Activated CD4-positive, alpha-beta T cell treated with anti-CD3 and anti-CD28 coated beads, Interleukin-2, amount 50 U/mL, for 48 hours (primary cell): ENCODE measurements at places on chromosomes 3 and 15.

GRCh38 chr15:61064651-61065050 lies 164.5 kb downstream of the RORA start:
- DNase-seq: no peak

DNA sequence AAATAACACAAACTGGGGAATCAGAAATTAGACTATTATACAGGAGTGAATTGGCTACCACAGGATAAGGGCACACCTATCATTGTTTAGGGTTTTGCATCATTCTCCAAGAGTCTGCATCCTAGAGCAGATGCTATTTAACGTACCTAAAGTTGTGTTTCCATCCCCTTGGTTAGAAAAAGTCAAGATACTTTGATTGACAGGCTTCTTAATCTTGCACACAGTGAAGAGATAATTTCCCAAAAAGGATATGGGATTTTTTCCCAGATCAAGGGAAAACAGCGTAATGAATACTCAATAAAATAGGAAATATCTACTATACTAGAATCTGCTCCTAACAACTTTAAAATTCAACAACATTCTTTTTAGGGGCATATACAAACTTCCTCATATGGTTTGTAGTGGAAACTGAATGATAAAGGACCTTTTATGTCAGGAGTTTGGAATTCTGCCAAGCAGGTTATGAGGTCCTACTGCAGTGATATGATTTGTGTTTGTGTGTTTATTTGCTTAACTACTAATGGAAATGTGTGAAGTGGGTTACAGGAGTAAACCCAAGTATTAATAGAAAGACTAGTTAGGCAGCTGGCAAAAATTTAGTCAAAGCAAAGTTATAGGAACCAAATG lies 124.1 kb upstream of the MME start:
- no peak for DNase-seq

- no peak for DNase-seq
Measured at GRCh38 chr15:73436613-73437012, 6.4 kb upstream of the REC114 start.

DNA sequence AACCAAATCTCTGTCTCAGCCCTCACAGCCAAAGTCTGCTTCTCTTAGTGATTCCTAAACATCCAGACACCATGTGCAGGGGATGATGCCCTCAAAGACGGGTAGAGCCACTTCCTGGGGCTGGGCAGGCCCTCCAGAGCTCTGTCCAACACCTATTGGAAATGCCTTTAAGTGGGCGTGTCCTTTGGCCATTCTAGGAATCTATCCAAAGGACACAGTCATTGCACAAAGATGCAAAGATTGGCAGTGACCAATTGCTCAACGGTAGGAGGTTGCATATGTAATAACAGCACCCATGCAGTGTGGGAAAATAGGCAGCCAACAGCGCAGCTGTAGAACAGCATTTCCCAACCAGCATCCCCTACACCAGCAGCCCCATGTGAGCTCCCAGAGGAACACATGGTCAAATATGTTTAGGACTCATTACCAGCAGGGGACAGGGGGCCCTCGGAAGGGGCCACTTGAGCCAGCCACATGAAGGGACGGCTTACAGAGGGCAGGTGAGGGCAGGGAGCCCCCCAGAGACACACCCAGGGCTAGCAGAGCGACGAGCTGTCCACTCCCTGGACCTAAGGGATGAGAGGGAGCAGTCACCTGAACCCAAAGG lies 142.8 kb upstream of the IQSEC1 start:
- no peak for DNase-seq

DNA sequence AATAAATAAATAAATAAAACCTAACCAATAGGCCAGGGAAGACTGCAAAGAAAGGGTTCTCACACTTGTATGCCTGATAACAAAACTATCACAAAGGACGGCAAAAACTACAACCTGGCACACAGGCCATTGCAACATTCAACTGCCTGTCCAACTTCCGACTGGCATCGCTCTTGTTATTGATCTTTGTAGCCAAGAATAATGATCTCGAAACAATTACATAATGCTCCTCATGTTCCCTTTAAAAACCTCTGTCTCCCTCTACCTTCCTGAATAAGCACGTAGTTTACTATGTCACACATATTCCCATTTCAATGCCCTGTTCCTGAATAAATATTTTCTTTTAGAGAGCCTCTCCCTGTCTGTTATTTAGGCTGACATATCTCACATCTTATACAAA lies 74.3 kb downstream of the B3GNT5 start:
- DNase-seq: no peak

GRCh38 chr3:39051649-39052561 lies at the start of the genes SCN11A and WDR48:
SCN11A (minus strand) TSS chr3:39051944; CDS start chr3:38950362, 101,582 bp downstream.
WDR48 (plus strand) TSS chr3:39052016; CDS start chr3:39052026, 10 bp downstream.
- peak; percentile 95 for DNase-seq

DNA sequence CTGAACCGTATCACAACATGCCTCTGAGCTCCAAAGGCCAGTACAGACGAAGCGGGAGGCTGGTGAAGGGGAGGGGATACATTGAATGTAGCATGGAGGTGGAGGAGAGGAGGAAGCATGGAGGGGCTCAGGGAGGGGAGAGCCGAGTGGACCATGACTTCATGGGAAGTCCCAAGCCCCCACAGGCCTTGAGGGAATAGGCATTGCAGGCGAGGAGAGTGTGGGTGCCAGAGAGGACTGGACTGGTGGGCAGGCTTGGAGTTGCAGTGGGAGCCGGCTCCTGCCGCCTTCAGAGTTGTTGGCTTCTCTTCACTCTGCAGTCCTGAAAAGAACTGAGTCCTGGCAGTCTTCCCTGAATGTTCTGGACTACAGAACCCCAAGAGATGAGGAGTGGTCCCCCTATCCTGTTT lies 3.3 kb upstream of the RNU6-1 start:
- DNase-seq: no peak

DNA sequence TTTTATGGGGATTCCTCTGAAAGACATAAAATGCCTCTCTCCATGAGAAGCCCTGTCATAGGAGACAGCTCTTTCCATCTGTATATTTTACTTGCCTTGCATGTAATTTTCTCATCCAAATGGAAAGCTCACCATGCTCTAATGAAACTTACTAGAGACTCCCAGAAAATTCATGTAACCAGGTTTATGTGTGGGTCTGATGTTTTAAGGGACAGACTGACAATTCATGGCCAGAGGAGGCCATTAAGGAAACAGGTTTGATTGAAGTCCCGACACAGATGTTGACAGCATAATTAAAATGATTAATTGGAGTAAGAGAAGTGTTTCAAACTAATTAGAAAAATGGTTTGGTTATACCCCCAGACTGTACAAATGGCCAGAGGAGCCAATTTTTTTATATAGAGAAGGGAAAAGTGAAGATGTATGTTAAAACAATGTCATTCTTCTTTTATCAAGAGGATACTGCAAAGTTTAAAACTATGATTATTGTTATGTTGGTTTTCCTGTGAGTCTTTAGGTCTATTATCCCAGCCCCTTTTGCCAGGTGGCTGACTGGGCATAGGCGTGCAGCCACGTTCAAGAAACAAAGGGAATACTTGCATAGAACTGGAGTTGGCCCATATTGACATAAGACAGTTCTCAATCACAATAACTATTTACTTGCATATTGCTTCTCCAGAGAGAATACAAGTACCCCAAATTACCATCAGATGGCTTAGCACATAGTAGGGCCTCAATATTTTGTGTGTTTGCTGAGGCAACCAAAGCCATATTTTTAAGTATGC lies 64.8 kb downstream of the RBMS3 start:
- DNase-seq: no peak

DNA sequence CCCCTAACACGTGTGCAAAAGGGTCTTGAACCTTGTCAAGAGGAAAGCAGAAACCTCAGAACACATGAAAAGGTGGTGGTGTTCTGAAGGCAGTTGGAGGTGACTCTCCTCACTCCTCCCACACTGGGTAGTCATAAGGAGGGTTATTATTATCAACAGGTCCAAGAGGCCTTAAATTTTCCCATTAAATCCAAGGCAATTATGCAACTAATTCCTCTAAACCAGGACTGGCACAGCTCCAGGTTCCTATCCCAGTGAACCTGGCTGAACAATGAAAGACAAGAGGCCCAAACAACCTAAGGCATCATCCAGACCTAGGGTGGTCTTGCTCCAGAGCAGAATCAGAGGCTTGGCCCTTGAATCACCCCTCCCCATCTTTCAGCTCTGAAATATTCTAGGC lies 15.0 kb downstream of the MYLK start:
- DNase-seq: no peak

- DNase-seq: no peak
Measured at GRCh38 chr15:66651913-66652642, 50.0 kb upstream of the SMAD6 start.

GRCh38 chr15:42890161-42890913 lies 30.2 kb downstream of the TTBK2 start:
- no peak for DNase-seq

DNA sequence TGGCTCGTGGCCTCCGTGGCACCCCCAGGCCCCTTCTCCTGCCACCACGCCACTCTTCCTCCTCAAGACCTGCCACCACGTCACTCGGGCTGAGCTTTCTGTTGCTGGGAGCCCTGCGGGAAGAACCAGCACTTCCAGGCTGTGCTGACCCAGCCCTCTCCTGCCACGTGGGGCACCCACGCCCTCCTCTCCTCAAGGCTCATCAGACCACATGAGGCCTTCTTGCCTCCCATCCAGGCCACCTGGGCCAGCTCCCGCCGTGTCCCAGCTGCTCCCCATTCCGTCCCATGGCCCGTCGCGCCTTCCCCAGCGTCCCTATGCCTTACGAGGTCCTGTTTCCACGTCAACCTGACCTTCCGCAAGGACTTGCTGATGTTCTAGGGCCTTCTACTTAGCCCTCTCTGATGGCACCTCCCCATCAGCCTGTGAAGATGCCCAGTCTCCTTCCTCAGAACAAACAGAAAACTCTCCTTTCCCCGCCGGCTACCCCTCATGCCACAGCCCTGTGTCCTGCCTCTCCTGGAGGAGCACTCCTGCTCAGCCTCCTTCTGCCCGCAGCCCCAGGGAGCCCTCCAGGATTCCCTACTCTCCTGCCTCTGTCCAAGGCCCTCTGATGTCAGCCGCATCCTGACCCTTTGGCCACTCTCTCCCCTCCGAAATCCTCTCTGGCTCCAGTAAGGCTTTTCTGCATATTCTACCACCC lies 71.1 kb upstream of the BLM start:
- DNase-seq: no peak

- DNase-seq: no peak
Measured at GRCh38 chr3:120013481-120013880, 80.8 kb downstream of the GSK3B start.

GRCh38 chr15:77091097-77091496 lies 20.2 kb upstream of the TSPAN3 start:
- DNase-seq: no peak

DNA sequence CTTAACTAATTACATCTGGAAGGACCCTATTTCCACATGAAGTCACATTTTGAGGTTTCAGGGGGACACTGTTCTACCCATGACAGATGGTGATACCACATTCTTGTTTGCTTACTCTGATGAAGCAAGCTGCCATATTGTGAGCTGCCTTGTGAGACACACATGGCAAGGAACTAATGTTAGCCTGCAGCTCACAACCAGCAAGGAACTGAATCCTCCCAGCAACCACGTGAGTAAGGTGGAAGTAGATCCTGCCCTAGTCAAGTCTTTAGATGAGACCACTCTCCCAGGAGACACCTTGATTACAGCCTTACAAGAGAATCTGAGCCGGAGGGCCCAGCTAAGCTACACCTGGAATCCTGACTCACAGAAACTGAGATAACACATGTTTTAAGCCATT lies 160.1 kb downstream of the PDE8A start:
- no peak for DNase-seq

- no peak for DNase-seq
Measured at GRCh38 chr3:149536429-149536828, 61.9 kb downstream of the TM4SF4 start.

DNA sequence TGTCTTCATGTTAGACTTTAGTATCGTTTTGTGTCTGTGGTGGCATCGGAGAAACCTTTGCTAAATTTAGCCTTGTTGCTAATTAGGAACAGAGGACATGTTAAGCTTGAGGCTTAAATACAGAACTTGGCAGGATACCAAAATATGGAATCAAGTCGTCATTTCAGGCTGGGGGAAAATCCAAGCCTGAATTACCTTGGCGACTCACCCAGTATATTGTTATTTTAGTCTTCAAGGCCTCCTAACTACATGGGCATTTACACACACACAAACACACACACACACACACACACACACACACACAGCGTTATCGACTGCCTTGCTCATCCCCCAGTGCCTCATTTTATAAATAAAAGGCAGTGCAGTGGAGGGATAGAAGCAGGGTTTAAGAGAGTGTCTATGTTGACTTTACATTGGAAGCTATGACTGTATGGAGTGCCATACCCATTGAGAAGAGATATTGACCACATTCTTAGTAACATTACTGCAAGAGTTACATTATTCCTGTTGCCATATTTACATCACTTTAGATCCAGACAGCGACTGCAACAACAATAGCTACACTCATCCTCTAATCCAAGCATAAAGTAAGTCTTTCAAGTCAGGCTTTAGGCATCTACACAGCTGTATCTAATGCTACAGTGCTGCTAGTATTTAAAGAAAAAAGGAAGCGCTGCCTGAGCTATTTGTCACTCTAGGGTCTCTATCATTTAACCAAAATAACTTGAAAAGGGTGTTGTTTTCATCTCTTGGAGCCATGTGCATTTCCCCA lies 210.8 kb upstream of the SEMA6D start:
- no peak for DNase-seq

- no peak for DNase-seq
Measured at GRCh38 chr3:32626631-32627030, 56.0 kb upstream of the DYNC1LI1 start.

GRCh38 chr15:57594479-57594878 lies 2.8 kb downstream of the MYZAP start:
- no peak for DNase-seq

DNA sequence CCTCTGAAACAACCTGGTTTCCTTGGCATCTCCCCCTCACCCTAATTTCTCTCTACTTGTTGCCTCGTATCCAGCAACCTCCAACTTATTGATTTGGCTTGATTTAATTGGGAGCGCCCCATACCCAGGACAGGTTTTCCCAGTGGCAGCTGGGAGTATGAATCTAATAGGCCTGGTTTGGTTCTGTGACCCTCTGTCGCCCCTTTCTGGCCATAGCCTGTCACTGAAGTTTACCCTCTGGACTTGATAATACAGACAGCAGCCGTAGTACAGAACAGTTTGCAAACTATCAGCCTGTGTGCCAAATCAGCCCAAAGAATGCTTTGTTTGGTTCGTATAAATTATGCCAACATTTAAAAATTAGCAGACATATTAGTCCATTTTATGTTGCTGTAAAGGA lies 525.1 kb upstream of the GOLIM4 start:
- DNase-seq: no peak

- no peak for DNase-seq
Measured at GRCh38 chr3:123552095-123552714, 32.6 kb downstream of the HACD2 start.

- DNase-seq: no peak
Measured at GRCh38 chr15:38441130-38441519, 12.8 kb upstream of the FAM98B start.

DNA sequence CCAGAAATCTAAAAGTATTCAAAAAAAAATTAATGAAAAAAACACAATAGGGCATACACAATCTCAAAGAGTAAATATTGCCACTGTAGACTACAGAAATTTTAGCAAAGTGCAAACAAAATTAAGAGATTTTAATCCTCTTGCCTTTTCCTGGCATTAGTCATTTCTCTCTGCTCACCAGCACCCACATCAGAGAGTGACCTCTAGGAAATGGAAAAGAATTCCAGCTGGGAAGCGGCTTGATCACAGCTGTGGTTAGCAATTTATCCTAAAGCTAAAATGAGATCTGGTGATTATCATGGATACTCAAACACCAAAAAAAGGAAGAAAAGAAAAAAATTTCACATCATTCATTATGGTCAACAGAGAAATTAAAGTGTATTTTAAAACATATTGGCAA lies 7.5 kb downstream of the CSNK1G1 start:
- no peak for DNase-seq
